Small intestine (tissue), 16 donors: ENCODE measurements at places on chromosomes 1 and 21. TPM values are rescaled to one million over a fixed set of nuclear protein-coding genes. Genes with fewer than 3 reads are reported as not detected.

- DNase-seq: no peak
Measured at GRCh38 chr21:28429161-28429560, 563.5 kb downstream of the LTN1 start.

- no peak for DNase-seq
Measured at GRCh38 chr1:20974069-20974468, 187.0 kb upstream of the HP1BP3 start.

DNA sequence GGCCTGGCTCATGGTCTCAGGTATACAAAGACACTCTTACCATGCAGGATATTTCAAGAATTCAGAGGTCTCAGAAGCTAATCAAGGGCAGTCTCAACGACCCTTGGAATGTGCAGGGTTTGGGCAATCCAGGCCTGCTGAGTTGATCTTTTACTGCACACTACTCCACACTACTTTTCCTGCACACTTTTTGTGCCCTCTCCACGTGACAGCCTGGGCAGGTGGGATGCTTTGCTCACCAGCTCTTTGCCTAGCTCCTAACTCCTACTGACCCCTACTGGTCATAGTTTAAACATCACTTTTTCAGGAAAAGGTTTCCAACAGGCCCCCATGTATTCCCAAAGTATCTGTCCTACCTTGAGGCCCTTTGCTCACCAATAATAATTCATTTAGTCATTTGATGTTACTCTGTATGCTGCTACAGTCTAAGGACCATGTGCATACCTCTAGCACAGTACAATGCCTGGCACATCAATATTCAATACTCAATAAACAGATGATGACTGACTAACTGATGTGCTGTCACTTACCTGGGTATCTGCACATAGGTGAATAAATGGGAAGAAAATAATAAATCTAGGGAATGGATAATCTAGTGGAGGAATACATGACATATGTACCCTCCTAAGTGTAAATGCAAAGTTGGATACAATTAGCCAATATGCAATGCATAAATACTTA is 9.6 kb downstream of the DUSP23 start:
- DNase-seq: peak; percentile 38

DNA sequence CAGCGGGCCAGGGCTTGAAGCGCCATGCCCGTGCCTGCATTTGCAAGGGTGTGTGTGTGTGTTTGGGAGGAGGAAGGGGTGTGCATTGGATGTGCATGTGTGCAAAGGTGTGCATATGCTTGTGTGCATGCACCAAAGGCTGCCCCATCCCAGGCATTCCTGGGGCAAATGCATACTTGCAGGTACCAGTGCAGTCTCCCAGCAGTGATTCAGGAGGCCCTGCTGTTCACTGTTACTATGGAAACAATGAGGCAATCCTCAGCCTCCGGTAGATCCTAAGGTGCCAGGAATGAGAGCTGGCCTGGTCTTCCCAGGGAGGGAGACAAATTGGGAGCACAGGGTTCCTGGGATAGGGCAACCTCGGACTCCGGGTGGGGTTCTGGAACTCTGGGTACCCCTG is 7.5 kb upstream of the FNDC5 start:
- DNase-seq: no peak

DNA sequence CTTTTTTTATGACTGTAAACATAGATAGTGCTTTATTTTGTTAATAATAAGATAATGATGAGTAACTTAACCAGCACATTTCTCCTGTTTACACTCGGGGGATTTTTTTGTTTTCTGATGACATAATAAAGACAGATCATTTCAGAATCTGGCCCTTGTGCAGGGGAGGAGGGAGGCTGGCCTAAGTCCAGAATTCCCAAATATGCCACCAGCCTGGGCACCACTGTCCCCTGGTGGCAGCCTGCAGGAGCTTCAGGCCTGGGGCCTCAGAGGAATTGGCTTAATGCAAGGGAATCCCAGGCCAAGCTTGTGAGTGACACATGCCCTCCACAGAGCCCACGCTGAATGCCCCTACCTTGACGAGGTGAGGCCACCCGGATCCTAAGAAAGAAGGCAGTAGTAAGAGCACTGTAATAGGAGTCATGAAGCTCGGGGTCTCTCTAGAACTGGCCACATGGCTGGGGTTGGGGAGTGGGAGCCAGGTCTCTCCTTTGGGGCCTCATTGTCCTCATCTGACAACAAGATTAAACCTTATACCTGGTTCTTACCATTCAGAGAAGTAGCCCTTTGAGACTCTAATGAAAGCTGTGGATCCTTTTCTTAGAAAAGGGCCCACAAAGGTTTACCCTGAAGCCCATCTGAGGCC is 24.1 kb downstream of the ETNK2 start:
- DNase-seq: peak; percentile 66

- DNase-seq: peak; percentile 91
Measured at GRCh38 chr1:231626535-231626950, at the start of gene DISC1. Gene DISC1 (plus strand): TSS chr1:231626790. CDS start chr1:231626868, 78 bp downstream.

DNA sequence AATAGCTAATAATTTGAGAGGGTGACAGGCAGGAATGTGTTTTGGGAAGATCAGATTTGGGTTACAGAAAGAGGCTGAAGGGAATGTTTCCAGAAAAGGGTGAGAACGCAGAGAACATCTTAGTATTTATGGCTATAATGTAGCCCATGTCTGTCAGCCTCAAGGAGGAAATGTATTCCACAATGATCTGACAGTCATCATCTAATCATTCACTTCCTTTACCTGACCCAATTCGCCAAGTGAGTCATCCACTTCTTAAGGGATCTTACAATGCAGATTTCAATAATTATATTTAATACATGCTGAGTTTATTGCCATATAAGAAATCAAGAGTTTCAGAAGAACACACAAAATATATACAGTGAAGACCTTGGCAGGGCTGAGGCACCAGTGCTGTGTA is 10.8 kb downstream of the TRIM45 start:
- no peak for DNase-seq

GRCh38 chr1:218447010-218447689 is 102.0 kb downstream of the TGFB2 start:
- no peak for DNase-seq

DNA sequence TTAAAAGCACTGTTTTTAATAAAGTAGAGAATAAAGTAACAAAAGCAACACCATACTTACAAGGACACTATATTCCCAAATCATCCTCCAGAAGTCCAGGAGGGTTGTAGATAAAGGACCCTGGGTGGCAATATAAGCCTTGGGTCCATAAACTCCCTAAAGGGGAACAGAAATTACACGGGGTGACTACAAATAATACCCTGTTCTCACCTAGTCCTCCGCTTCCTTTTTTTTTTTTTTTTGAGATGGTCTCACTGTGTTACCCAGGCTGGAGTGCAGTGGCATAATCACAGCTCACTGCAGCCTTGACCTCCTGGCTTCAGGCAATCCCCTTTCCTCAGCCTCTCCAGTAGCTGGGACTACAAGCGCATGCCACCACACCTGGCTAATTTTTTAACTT is 13.1 kb downstream of the PTPN22 start:
- no peak for DNase-seq

DNA sequence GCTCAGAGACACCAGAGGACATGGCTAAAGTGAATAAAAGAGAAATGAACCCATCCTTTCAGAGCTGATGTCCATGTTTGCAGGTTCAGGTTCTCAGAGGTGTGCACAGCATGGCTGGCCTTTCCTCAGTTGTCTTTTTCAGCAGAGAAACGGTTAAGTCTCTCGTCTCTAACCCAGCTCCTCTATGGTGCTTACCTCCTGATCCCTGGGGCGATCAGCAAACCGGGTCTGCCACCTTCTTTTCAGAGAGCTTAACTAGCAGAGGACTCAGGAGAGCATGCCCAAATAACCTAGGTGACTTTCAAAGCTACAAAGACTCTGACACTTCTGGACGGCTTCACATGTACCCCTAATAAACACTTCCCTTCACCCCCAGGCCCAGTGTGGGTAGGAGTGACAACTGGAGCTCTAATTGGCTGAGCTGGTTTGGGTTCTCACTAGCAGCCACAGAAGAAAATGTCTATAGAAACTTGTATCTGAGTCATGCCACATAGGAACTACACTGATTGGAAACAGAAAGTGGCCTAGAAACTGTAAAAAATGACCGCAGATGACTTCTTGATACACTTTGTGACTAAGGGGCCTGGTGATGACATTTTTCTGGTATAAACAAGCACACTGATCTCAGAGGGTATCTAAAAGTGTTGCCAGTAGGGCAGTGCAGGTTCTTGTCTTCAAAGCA is at the start of gene AIM2:
Gene AIM2, minus strand, starts transcription at position 329 of the 682 bp plus-strand sequence. CDS start 3,267 bp downstream, outside the sequence.
- no peak for DNase-seq

DNA sequence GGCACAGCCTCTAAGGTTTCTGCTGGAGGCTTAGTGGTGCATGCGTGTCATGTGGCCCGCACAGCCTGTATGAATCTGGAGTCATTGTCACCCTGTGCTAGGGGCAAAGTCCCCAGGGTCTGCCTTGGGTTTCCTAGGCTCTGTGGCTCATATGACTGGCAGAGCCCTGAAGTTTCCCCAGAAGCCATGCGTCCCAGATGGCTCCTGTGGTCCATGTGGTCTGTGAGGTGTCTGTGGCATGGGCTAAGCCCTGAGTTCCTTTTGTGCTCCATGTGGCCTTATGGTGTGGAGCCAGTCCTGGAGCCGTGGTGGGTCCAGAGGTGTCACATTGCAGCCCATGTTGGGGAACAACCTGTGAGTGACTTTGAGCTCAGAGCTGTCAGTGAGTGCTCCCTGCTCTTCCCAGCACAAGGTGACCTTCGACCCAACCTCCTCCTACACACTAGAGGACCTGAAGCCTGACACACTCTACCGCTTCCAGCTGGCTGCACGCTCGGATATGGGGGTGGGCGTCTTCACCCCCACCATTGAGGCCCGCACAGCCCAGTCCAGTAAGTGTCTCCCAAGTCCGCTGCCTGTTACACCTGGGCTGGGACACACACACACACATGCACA is 57.8 kb upstream of the KDM4A start:
- no peak for DNase-seq

GRCh38 chr1:2504225-2504948 is 22.0 kb downstream of the PANK4 start:
- DNase-seq: no peak

DNA sequence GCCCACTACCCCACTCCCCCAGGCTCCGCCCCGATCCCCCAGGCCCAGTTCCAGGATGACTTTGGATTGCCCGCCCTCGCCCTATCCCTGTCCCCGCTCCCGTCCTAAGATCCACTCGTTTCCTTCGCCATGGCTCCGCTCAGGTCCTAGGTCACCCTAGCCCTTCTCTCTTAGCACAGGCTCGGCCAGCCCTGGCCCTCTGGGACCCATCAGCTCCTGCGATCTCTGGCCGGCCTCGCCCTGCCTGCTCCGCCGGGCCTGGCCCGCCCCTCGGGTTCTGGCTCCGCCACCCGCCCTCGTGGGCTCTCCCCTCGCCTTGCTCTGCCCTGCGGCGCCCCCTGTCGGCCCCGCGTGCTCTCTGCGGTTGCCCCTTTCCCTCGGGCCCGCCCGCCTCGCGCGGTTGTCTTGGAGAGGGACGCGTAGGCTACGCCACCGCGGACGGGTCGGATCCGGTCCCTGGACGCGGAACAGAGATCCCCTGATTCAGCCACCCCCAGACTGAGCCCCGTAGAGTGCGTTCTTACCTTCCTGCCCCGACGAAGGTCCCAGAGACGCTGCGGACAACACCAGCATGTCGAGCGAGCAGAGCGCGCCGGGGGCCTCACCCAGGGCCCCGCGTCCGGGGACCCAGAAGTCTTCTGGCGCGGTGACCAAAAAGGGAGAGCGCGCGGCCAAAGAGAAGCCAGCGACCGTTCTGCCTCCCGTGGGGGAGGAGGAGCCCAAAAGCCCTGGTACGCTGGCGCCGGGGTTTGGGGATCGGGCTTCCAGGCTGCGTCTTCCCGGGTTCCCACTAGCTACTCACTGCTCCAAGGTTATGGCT is at the start of gene LRRC71:
Gene LRRC71, plus strand, starts transcription at position 400 of the 820 bp plus-strand sequence. Its CDS starts 172 bp downstream, at position 572.
- peak; percentile 92 for DNase-seq

DNA sequence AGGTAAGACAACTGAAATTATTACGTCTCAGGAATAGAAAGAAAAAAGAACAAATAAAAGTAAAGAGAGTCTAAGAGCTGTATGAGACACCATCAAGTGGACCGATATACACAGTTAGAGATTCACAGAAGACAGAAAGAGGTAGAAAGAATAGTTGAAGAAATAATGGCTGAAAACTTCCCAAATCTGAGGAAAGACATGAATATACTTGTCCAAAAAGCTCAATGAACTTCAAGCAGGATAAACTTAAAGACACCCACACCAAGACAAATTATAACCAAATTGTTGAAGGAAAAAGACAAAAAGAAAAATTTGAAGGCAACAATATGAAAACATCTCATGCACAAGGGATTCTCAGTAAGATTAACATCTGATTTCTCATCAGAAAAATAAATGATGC is 19.6 kb upstream of the WNT3A start:
- DNase-seq: no peak

DNA sequence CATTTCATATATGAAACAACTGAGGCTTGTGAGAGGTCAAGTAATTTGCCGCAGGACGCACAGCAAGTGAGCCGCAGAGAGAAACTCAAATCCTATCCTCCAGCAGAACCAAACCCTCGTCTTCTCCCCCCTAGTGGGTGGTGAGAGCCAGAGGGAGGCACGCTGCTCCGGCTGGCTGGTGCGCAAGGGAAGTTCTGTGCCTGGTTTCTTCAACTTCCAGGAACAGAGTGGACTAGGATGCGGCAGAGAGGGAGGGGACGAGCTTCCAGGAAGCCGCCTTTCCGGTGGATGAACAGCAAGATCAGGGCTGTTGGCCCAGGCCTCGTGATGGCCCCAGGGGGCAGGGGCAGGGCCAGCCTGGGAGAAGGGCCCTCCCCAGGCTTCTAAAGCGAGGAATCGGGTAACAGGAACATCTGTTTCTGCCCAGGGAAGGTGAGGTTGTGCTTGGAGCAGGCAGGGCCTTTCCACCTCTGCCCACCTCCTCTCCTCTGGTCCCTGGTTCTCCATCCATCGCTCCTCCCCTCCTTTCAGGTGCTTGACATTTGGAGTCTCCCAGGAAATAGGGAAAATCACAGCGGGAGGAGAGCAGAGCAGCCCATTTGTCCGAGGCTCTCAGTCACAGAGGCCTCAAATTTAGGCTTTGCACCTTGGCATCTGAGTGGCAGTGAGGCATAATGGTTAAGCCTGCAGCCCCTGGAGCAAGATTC is 16.8 kb upstream of the PDIK1L start:
- no peak for DNase-seq

DNA sequence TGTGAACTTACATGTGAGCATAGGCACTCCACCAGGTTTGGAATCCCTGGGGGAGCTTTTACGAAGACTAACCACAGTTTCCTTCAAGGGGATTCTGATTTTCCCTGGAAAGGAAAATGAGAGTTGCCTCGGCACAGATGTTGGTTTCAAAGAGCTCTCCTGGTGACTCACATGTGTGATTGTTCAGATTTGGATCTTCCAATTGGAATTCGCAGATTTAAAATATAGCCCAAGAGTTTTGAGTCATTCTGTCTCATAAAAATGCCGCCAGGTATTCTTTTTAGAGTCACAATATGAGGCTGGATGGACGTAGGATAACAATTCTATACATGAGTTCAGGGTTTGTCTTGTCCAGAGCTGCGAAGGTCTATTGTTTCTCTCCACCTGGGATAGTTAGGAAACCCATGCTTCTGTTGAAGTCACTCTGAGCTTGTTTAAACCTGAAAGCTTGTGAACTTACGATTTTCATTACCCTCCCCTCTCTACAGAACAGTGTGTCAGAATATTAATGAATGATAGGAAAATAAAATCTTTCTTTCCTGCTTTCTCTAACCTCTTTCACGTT is 64.9 kb downstream of the TGFB2 start:
- DNase-seq: no peak

The NES gene
- polyA plus RNA-seq: 11.8 TPM

The LYSMD1 gene
- polyA plus RNA-seq: 9.9 TPM

The FCAMR gene
- 1.2 TPM for polyA plus RNA-seq

The LCE1C gene
- not detected for polyA plus RNA-seq

The CHIA gene
- not detected for polyA plus RNA-seq

The IGSF21 gene
- 0.38 TPM for polyA plus RNA-seq

The KRTAP10-4 gene
- polyA plus RNA-seq: not detected
